NCI-H187 (cell line): ENCODE measurements at places on chromosomes 7 and 10.

- no peak for DNase-seq
Measured at GRCh38 chr10:8637640-8638039, 583.2 kb downstream of the GATA3 start.

- no peak for DNase-seq
Measured at GRCh38 chr7:155995183-155995612, 182.9 kb upstream of the SHH start.

- DNase-seq = no peak
Measured at GRCh38 chr7:127437241-127437640, 44.7 kb upstream of the ZNF800 start.

DNA sequence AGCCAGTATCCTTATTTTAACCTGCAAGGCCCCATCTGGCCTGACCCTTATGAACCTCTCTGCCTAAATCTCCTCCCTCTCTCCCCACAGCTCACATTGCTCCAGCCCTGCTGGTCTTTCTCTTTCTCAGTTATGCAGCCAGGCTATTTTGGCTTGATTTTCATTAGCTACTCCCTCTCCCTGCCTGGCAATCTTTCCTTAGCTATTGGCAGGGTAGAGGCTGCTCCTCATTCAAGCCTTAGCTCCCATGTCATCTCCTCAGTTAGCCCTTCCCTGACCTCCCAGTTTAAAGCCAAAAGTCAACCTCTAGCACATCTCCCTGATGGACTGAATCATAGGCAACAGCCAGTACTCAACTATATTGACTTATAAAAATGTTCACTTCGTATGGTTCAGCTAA, 214.4 kb upstream of the CELF2 start:
- no peak for DNase-seq

GRCh38 chr7:110027385-110027784, 1063.5 kb upstream of the LRRN3 start:
- DNase-seq = no peak

DNA sequence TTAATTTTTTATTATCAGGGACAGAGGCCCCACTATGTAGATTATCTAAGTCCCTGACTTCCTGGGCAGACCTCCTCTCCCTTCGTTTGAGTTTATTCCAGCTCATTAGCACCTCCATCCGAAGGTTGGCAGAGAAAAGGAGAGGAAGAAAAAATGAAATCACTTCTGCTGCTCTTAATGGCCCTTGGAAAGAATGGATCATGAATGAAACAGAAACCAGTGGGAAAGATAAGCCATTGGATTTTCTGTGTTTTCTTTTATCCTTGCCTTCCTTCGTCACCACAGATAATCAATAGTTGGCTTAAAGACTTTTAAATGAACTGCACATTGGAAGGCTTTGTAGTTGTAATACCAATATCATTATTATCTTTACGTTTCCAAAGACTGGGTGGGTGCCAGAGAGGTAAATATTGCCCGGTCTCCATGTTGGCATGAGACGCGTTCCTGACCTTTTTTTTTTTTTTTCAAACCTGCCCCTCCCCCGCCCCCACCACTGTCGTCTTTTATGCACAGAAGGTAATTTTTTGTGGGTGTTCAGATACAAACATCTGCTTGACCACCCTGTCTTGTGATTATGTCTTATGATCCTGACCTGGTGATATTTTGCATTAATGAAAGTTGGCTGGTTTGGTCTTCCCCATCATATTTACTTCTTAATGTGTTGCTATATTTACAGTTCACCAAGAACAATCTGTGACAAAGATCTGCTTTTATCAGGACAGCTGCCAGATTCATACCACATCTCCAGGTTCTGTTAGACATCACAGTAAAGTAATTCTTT, 116.8 kb downstream of the ARID5B start:
- DNase-seq = no peak

- DNase-seq = no peak
Measured at GRCh38 chr7:90538405-90538804, 57.7 kb upstream of the CDK14 start.

DNA sequence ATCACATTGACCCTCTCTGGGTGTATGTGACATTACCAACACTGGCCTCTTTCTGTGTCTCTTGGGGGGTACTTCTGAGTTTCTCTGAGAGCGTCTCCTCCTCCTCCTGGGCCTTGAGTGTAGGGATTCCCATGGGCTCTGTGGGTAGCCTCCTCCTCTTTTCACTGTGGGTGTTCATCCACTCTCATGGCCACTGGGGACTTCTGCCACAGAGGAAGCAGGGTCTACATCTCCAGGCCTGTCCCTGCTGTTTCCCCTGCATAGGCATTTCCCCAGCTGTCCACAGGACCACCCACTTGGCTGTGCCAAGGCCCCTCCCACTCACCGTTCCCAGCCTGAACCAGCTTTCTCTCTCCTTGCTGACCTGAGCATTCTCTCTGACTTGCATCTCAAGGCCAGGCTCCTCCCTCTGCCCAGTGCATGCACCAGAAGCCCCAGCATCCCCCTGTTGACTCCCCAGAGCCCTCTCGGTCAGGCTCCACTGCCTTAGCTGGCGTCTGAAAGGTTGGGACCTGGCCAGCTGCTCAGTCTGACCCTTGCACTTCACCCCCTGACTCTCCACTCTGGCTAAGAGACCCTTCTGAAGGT, 487.6 kb downstream of the GLRX3 start:
- DNase-seq = no peak

GRCh38 chr7:159060440-159060839, 84.2 kb downstream of the VIPR2 start:
- no peak for DNase-seq

DNA sequence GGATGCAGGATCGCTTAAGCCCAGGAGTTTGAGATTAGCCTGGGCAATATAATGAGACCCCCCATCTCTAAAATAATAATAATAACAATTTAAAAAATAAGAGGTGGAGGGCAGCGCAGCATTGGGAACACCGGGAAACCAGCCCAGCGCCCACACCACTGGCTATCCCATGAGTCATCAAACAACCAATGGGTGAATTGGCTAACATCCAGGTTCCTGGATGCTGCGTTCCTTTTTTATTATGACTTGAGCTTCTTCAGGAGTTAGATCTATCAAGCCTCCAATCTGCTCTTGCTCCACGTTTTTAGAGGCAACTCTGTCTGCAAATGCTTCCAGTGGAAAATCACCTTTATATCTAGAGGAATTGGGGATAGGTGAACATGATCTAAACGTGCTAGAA, 10.0 kb upstream of the LRRC4 start:
- DNase-seq = no peak

GRCh38 chr7:37269711-37270508, 178.8 kb downstream of the ELMO1 start:
- DNase-seq = no peak

DNA sequence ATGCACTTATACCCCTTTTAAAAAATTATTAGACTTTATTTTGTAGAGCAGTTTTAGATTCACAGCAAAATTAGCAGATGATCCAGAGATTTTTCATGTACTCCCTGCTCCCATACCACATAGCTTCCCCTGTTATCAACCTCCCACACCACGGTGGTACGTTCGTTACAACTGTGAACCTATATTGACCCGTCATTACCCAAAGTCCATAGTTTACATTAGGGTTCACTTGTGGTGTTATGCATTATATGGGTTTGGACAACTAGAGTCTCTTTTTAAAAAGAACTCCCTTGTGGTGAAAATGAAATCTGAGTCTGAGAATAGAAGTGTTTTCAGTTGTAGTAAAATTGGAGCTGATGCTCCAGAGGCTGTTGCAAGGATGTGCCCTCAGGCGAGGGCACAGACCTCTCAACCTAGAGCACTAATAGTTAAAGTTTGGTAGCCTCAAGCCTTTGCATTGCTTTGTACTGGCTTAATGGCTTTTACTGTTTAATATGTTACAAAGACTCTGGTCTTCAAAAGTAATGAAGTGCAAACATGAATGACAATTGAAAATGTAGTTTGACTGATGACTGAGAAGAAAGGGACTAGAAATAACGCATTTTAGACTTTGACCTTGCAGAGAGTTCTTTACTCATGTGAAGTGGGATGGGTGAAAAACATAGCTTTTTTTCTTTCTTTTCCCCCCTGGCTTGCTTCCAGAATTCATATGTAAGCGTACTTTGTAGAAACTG, 30.6 kb upstream of the CSTF2T start:
- DNase-seq = no peak

DNA sequence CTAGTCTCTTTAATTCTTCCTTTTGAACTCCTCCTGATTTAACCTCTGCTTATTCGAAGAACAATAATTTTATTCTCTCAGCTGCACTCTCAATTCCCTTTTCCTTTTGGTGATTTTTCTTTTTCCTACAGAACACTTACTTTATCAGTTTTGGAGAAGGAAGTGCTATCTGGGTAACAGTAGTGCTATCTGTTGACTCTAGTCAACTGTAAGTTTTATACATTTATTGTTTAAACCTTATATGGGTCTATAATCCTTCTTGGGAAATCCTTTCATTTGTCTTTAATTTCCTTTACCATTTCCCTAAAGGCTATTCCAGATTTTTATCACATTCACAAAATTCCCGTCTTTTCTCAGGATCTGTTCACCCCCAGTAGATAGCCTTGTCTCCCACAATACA, 64.2 kb downstream of the CFTR start:
- no peak for DNase-seq

DNA sequence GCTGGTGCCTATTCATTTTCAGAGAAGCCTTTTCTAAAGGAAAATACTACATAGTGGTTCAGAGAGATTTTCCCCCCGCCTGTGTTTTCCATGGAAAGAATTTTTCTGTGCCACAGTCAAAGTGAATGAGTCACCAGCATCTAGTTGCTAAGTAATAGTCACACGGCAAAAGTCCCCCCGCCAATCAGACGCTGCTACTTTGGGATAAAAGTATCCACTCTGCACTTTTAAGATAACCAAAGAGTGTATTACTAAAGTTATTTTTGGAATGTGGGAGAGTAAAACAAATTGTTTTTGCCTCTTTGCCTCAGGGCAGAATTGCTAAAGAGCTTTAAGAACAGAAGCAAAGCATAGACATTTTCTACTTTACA, 23.5 kb downstream of the ABLIM1 start:
- DNase-seq = no peak

DNA sequence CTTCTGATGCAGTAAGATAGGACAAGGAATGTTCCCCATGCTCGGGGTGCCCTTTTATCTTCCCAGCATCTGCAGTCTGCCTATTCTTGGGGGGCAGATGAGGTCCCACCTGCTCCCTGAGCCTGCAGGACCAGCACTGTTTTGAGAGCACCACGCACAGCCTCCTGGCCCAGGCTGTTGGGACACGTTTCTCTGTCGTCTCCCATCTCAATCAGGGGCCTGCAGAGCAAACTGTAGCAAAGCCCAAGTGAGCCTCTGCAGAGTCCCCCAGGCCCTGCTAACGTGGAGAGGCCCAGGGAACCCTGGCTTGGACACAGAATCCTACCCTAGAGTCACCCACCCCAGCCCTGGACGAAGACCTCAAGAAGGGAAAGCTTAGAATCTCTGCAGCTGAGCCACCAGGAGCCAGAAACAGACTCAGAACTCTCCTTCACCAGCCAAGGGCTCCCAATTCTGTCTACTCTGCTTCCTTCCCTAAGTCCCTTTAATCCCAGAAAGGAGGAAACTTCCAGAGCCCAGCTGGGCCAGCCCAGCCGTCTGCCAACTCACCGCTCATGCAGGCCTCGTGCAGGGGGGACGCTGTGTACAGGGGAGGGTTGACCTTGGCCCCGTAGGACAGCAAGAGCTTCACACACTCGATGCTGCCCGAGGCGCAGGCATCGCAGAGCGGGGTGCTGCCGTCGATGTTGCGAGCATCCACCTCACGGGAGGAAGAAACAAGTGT, 15.6 kb downstream of the ASB13 start:
- DNase-seq = no peak

DNA sequence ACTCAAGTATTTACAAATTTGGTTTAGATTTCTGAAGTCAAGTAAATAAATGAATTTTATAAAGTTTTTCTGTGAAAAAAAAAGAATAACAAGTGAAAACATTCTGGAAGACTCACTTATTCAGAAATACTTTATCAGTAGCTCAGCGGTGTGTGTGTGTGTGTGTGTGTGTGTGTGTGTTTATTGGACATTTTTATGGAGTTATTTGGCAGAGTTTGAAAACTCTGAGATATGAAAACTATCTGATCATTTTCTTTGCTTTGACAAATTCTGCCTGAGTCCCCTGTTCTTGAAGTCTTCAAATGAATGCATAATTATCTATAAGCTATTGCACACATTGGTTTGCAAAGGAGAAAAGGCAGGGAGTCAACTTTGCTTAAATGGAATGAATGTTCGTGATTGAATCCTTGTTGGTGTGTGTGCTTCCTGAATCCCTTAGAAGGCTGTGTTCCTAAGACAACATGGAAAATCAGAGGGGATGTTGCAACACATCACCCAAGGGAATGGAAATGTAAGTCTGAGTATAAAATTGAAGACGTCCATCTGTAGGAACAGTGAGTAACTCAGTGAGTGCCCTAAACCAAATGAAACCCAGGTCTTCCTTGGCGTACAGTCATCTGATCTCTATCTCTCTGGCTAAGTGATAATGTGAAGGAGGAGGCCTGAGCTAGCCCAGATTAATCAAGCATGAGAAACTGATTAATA, 160.9 kb downstream of the REEP3 start:
- no peak for DNase-seq

- no peak for DNase-seq
Measured at GRCh38 chr10:70671619-70672164, 614 bp upstream of the ADAMTS14 start.

DNA sequence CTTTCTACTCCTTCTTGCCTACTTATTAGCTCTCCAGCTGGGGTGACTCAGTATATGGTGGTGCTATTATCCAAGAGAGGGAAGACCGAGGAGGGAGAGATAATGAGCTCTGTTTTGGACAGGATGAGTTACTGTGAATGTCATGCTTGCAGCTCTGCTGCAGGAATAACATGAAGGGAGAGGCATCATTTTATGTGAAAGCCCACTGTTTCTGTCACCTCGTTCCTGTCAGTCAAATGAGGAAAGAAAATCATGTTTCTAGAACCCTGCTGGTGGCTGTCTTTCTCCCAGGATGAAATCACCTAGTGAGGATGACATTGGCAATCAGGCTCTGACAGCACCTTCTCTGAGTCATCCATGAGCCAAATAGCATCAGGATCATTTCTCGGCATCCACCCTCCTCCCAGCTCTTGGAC, 1291.6 kb upstream of the AUTS2 start:
- DNase-seq = no peak

DNA sequence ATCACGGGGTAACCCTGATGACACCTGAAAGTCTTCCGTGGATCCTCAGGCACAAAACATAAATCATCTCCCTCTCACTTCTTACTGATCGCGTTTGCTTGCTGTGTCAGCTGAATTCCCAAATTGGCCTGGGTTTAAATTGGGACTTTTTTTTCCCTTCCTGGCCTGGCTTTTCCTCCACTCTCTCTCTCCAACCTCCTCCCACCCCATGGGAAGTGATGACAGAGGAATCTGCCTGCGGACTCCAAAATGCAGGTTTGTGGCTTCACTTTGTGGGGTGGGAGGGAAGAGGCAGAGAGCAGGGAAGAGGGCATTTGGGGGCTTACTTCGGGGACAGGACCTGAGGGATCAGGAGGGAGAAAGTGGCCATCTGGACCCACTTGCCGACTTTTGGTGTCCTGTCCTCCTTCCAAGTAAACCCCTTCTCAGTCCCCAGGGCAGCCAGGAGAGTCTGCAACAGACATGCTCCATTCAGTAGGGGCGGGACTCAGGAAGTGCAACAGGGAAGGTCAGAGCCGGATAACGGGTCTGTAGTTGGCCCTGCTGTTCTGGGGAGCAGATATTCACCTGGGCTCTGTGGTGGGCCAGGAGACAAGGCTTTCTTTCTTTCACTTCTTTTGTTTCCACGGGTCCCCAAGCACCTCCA, 172.7 kb downstream of the PLXNA4 start:
- no peak for DNase-seq

GRCh38 chr10:132516771-132517725, 20.5 kb upstream of the INPP5A start:
- no peak for DNase-seq

GRCh38 chr10:47330804-47331203, 8.6 kb downstream of the GDF2 start:
- DNase-seq = no peak

- no peak for DNase-seq
Measured at GRCh38 chr10:500876-501275, 188.6 kb downstream of the DIP2C start.
